ENCODE measurements at places on chromosomes 6 and 20.

- DNase-seq = no peak
These were observed 14.7 kb upstream of the BPIFA3 start for GRCh38 chr20:33202451-33202850.

- peak; percentile 63 for DNase-seq
These were observed 25.5 kb upstream of the KCNK16 start for GRCh38 chr6:39347906-39348585.

- no peak for DNase-seq
These were observed 25.0 kb downstream of the TMEM242 start for GRCh38 chr6:157298216-157298724.

- no peak for DNase-seq
These were observed 1293.1 kb upstream of the EYS start for GRCh38 chr6:67000121-67000520.

GRCh38 chr6:6752129-6752528 lies 163.6 kb downstream of the LY86 start:
- no peak for DNase-seq

DNA sequence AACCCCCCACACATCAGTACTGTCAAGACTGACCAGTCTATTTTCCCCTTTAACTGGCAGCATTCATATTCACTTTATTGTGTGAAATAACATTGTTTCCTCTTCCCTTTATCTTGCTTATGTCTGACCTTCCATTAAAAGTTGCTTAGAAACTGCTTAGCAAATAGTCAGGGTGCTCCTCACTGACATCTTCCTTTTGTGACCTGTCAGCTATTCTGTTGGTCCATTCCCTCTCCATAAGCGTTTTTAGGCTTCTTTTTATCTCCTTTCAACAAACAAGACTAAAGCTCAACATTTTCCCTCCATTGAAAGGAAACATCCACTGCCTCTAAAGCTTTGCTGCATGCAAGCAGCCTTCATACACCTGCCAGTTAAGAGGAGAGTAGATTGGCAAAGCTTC lies 147.7 kb upstream of the VGLL2 start:
- no peak for DNase-seq

All from heart right ventricle (tissue), 16 donors.